ENCODE measurements at places on chromosomes 2 and 18. TPM values are rescaled to one million over a fixed set of nuclear protein-coding genes. Genes with fewer than 3 reads are reported as not detected.

DNA sequence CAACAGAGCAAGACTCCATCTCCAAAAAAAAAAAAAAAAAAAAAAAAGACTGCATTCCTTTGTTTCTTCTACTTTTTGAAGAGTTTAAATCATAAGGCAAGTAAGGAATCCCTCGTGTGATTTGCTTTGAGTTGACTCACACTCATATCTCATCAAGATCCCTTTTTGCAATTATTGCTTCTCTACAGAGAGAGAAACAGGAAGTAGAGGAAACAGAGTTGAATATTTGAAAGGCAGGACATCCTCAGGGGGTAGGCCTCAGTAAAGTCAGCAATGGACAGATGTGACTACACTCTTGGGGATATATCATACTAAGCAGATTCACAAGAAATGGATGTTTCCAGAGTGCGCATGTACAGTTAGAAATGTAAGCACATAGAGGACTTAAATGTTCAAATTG, 11.2 kb upstream of the EFR3B start:
- no peak for DNase-seq

DNA sequence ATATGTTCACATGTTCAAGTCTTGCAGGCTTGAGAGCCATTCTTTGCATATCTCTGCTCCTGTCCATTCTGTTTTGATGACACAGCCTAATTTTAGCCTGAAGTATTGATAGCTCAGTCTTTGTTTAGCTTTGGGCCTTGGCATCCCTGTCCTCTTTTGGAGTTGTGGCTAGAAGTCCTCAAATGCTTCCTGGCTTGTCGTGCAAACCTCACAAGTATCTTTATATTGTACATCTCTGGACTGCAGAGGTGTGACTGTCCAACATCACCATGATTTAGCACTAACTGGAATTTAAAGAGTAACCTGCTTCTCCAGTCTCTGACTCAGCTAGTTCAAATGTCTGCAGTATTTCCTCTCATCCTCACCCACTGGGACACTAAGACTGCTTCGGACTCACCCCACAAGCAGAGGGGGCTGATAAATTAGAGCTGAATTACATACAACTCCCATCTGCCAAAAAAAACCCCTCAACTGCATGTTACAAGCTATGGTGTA, 11.7 kb downstream of the PFN4 start:
- DNase-seq: no peak

Gene FRZB
- total RNA-seq: 0.14 TPM

DNA sequence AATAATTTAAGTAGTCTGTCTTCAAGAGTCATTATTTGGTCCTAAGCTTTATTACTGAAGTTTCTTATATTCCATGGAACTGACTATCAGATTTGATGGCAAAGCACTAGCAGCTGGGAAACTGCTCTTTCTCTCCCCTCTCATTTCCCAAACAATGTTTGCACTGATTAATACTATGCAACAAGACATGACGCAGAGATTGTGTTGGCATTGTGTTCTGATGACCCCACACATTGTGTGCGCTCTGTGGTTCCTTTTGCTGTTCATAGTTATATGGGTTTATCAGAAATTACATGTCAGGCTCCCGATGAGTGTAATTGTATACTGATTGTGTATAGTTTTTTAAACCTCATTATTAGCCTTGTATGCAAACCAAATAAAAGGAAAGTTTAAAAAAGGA, 331.6 kb upstream of the FANCL start:
- no peak for DNase-seq

DNA sequence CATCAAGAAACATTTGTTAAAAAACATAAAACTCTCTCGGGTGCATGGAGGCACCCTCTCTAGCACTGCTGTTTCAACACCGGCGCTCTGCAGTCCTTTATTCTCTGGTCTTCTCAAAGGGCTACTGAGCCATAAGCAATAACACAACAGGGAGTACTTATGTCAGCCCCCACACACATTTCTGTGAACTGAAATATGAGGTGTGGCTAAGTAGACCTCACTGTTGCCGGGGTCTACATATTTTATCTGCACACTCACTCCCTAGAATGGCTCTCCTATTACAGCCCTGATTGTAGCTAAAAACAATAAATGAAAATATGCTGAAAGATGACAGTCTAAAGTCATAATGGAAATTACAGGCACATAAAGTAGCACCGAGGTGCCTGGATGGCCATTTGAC, 235.1 kb downstream of the GRB14 start:
- DNase-seq: no peak

Gene PROM2
- 0.06 TPM for total RNA-seq

DNA sequence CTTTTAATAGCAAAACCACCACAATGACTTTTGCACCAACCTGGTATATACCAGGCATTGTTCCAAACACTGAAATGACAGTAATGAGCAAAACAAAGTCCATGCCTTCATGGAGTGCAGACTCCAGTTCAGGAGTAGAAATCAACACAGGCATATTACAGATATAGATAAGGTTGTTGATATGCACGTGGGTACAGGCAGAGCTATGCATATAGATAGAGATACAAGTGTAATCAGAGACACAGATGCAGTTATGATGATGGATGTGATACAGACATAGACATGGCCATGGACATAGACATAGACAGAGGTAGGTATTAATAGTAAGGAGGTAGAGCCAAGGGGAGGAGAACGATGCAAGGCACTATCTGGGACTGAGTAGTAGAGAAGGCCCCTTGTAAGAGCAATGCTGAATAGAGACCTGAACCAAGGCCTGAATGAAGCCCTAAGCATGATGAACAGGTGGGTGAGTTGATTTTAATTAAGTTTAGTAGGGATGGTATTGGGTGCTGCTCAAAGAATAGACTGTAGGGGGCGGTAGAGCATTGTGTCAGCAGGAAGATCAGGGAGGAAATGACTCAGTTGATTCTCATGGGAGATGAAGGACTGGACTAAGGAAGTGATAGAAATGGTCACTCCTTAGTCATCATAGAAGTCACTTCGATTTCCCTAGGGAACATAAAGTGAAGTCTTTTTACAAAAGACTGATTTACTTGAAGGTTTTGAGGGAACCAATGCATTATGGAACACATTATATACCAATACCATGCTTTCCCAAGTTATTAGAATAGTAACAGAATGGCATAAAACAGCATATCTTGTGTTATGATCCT, 39.4 kb downstream of the CMPK2 start:
- no peak for DNase-seq
